ENCODE measurements at places on chromosomes 13 and 19. TPM values are rescaled to one million over a fixed set of nuclear protein-coding genes. Genes with fewer than 3 reads are reported as not detected.

The BABAM1 gene
- 112 TPM for total RNA-seq

The OR10H1 gene
- not detected for total RNA-seq

The RASIP1 gene
- not detected for total RNA-seq

The ZNF569 gene
- total RNA-seq, result 12.8 TPM

The SSC5D gene
- 1.1 TPM for total RNA-seq

The AP1M2 gene
- not detected for total RNA-seq

The FCAR gene
- 0.19 TPM for total RNA-seq

The TNFAIP8L1 gene
- 19.5 TPM for total RNA-seq

GRCh38 chr13:64633948-64634347 lies 2596.2 kb downstream of the PCDH9 start:
- DNase-seq, result no peak

DNA sequence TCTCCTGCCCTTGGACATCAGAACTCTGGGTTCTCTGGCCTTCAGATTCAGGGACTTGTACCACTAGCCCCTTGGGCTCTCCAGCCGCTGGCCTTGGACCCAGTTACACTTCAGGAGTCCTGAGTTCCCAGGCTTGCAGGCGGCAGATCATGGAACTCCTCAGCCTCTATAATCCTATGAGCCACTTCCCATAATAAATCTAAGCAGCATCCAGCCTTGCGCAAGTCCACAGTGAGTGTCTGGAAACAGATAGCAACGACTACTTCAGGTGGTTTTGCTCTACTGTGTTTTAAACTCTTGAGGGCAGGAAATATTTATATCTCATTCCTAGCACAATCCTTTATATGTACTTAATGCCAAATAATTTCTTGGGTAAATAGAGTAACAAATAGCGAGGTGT lies 92.3 kb downstream of the COL4A1 start:
- no peak for DNase-seq

DNA sequence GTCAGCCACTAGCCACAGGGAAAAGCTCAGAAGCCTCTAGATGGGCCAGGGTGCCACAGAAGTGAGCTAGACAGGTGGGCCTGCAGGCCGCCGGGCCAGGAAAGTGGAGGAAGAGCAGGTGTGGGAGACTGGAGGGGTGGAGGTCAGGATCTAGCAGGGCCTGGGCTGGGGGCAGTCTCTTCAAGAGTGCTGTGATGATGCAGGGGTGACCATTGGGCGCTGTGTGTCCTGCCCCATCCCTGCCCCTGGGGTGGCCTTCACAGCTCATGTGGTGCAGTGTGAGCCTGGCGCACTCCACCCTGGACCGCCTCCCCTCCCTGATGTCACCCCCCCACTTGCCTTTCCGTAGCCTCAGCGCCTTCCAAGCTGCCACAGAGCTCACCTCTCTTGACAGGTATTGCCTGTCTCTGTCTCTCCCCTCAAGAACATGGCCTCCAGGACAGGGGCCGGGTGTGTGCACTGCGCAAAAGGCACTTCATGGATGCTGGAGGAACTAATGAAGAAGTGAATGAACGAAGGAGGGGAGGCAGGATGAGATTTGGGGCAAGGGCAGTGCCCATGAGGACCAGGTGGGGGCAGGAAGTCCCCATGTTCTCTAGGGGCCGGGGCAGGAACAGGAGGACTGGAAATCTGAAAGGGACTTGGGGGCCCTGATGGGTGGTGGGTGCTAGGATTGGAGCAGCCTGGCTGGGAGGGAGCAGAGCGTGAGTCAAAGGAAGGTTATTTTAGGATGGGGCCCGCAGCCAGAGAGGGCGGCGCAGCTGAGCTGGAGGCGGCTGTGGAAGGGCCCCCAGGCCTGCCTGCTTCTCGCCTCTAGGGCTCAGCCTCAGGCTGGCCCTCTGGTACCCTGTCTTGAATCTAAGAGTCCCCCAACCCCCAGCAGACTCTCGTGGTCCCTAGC lies 6.6 kb downstream of the SSBP4 start:
- DNase-seq, result no peak

GRCh38 chr13:110125157-110125556 lies 181.8 kb downstream of the COL4A1 start:
- no peak for DNase-seq

DNA sequence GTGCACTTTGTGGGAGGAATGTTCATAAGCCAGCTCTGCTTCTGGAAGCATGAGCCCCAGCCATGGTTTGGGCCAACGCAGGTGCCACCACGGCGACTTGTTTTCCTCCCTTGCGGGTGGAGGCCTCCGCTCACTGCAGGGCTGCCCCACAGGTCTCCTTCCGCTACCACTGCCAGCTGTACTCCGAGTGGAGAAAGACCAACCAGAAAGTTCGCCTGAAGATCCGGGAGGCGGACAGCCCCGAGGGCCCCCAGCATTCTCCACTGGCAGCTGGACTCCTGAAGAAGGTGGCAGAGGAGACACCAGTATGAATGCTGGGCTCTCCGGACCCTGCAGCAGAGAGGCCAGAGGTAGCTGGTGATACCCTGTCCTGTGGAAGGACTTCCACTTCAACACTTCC lies 6.5 kb upstream of the HNRNPM start:
- DNase-seq, result no peak

- DNase-seq, result peak; percentile 47
Observed at GRCh38 chr13:109569958-109570711, 216.2 kb downstream of the IRS2 start.

GRCh38 chr19:14782626-14783409 lies 4.5 kb upstream of the ADGRE2 start:
- DNase-seq, result no peak

- DNase-seq, result no peak
Observed at GRCh38 chr13:76825430-76825829, 60.8 kb downstream of the KCTD12 start.

DNA sequence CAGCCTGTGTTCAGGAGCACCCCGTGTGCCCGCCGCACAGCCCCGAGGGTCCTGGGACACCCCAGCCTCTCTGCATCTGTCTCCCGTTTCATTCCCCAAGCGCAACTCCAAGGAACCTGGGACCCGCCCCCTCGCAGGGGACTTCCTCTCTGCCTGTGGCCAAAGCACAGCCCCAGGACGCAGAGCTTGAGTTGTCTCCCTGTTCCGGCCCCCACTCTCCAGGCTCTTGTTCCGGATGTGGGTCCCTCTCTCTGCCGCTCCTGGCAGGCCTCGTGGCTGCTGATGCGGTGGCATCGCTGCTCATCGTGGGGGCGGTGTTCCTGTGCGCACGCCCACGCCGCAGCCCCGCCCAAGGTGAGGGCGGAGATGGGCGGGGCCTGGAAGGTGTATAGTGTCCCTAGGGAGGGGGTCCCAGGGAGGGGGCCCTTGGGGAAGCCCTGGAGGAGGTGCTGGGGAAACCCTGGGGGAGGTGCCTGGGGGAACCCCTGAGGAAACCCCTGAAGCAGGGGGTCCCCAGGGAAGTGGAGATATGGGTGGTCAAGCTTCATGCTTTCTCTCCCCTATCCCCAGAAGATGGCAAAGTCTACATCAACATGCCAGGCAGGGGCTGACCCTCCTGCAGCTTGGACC lies 1.3 kb downstream of the HCST start:
- DNase-seq, result peak; percentile 93

DNA sequence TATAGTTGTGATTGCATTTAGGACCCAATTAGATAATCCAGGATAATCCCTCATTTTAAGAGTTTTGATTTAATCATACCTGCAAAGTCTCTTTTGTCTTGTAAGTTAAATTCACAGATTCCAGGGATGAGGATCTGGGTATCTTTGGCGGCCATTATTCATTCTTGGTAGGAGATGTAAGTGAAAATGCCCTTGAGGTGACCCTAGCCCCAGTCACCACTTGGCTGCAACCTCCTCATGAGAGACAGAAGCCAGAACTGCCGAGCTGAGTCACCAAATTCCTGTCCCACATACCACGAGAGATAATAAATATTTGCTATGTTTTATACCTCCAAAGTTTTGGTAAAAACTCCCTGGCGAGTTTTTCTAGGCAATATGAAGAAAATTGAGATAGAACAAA lies 389.4 kb downstream of the RFC3 start:
- DNase-seq, result no peak

GRCh38 chr13:105471673-105472072 lies 1063.8 kb downstream of the EFNB2 start:
- DNase-seq, result no peak

DNA sequence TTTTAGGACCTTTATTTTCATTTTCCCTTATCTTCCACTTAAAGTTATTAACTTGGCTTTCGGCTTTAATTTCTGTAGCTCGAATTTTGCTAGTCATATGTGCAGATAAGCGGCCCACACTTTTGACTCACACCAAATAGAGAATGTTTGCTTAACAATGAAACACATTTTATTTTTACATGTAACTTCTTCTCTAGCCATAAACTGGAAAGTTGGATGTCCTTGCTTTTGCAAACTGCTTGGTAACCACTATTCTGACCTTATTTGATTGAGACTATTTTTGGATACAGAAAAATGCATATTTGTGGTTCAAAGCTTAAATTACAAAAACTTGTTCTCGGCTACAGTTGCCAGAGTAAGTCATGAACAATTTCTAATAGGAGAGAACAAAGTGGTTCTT lies 600.0 kb downstream of the KCTD12 start:
- DNase-seq, result no peak

- DNase-seq, result no peak
Observed at GRCh38 chr13:23965346-23965745, 68.0 kb upstream of the C1QTNF9B start.

GRCh38 chr13:112783135-112783977 lies 93.5 kb downstream of the ATP11A start:
- no peak for DNase-seq

GRCh38 chr13:50387051-50387581 lies 371.9 kb downstream of the KCNRG start:
- DNase-seq, result no peak

GRCh38 chr13:43166644-43167457 lies 143.5 kb downstream of the DNAJC15 start:
- no peak for DNase-seq

GRCh38 chr19:55345818-55346724 lies 6.4 kb downstream of the KMT5C start:
- no peak for DNase-seq

GRCh38 chr19:38034492-38034860 lies 127.5 kb downstream of the SIPA1L3 start:
- DNase-seq, result no peak

- no peak for DNase-seq
Observed at GRCh38 chr13:25840261-25840660, 211.6 kb downstream of the SHISA2 start.

DNA sequence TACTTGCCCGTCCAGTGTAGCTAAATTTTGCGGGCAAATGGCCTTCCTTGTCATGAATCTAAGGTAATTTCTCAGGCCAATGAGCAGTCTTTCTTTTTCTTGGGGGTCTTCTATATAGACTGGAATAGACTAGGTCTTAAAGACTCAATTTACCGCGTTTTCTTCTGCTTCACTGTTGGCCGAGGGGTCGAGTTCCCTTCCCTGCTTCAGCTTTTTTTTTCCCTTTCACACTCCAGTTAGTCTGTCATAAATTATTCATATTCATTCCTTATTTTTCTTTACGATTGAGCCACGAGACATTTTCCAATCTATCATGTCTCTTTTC lies 276 bp downstream of the ALG11 start:
- DNase-seq, result no peak
